ENCODE measurements at places on chromosomes 16 and 17.

DNA sequence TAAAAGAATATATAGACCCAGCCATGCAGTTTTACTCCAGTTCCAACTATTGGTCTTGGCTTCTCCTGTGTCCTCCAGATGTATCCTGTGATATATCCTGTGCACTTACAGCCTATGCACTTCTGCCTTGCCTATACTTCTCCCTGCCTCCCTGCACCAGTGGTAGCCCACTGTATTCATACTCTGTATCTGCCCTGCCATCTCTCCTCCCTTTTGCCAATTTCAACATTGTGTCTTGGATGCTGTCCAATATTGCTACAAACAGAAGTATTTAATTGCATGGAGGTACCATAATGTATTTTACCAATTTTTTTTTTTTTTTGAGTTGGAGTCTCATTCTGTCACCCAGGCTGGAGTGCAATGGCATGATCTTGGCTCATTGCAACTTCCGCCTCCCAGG is 242.7 kb downstream of the HAPSTR1 start:
- no peak for DNase-seq

DNA sequence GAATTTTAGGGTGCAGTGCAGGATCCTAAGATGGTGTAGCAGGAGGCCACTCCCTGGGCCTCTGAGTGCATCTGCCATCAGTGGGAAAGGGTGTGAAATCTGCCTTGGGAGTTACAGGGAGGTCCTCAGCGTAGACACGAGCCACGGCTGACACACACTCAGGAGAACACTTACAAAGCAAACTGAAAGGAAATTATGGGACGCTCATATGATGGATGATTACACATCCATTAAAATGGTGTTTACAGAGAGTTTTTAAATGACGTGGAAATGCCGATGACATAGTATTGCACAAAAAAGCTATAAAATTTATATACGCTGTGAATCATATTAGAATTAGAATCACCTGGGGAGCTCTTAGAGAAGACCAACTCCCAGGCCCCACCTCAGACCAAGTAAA is 175.2 kb downstream of the CCDC182 start:
- DNase-seq, result no peak

DNA sequence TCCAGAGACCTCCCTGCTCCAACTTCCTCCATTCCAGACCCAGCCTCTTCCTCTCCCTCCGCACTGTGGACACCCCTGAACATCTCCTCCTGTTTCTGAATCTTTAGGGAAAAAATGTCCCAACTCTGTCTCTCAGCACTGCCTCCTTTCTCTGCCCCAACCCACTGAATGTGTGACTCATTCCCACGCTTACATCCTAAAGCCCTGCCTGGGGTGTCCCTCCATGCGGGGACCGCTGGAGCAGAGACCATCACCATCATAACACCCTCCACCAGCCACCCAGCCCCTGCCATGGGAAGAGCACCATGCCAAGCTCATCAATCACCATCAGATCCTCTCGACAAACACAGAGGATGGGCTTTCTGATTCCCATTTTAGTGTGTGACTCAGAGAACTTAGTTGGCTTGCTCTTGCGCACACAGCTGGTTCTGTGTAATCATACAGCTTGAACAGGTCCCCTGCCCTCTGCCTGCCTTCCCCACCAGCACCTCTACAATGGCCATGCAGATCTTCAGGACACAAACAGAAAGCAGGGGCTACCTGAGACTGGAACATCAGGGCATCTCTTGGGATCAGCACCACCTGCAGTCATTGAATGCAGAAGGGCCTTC is 10.7 kb downstream of the RPRML start:
- DNase-seq, result no peak

DNA sequence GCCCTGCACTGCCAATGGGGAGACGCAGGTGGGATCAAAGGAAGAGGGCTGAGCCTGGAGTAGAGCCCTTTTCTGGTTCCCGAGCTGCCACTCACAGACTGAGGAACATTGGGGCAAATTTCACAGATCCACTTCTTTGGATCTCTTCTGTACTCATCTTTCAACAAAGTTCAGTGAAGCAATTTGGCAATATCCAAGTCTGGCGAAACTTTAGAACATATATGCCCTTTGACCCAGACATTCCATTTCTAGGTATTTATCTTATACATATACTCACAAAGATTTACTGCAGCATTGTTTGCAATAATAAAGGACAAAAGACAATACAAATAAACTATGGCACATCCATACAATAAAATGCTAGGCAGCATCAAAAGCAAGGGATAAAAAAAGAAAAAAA is 4.9 kb downstream of the ZDHHC1 start:
- DNase-seq, result no peak

- DNase-seq, result no peak
Measured at GRCh38 chr16:20334396-20334795, 7.1 kb upstream of the GP2 start.

GRCh38 chr17:55254375-55254774 is 10.4 kb upstream of the HLF start:
- no peak for DNase-seq

DNA sequence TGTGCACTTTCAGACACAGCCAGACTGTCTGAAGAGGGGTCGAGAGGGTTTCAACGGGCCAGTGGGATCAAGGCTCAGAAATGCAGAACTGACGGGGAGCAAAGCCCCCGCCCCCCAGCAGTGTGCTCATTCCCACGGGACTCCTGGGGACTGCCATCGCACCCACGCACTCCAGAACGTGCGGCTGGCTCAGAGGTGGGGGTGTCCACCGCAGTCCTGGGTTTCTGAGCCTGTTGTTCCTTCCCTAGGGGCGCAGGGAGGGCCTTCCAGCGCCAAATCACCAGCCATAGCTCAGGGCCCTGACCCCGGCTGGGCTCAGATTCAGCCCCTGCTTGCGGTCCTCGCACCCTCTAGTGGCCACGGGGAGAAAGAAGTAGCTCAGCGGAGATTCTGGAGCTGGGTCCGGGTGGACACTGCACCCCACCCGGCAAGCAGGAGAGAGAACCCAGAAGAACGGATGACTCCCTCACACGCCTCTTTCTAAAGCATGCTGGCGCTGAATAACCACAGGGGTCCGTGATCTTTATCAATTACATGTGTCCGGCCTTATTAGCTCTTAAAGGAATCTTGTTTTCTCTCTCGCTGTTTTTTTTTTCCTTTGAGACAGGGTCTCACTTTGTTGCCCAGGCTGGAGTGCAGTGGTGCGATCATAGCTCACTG is 45.0 kb upstream of the USP7 start:
- peak; percentile 36 for DNase-seq

- no peak for DNase-seq
Measured at GRCh38 chr17:3681057-3681456, 12.4 kb downstream of the EMC6 start.

GRCh38 chr17:62064029-62064790 is 868 bp downstream of the MED13 start:
- DNase-seq, result no peak

GRCh38 chr17:74604761-74605160 is 12.7 kb upstream of the CD300LD start:
- no peak for DNase-seq

- no peak for DNase-seq
Measured at GRCh38 chr17:62030264-62030663, 34.8 kb downstream of the MED13 start.

- no peak for DNase-seq
Measured at GRCh38 chr17:76268015-76268749, 3.0 kb downstream of the UBALD2 start.

- no peak for DNase-seq
Measured at GRCh38 chr17:21756856-21757619, 64.7 kb downstream of the KCNJ18 start.

DNA sequence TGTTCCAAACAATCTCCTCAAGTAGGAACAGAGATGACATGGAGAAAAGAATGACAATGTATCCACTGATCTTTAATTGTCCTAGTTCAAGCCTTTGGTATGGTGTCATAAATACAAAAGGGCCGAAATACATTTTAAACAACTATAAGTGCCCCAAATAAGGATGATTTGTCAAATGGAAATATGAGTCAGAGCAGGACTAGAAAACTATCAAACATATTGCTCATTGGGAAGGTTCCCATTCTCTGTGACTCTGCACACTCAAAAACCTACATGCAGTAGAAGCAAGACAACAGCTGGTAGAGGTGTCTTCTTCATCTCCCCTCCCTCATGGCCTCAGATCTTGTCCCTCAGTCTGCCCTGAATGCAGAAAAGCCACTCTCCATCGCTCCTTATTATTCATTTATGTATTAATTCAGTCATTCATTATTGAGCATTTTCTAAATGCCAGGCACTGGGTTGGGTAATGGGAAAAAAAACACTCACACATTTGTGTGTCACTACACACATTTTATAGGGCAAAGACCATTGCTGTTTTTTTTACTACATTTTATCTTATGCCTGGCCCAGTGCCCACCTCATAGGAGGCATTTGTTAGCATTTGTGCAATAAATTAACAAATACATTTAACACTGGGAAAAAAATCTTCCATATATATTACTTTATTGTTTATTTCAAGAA is 10.1 kb downstream of the CA10 start:
- DNase-seq, result no peak

- DNase-seq, result no peak
Measured at GRCh38 chr16:75109732-75110243, 6.8 kb downstream of the LDHD start.

- no peak for DNase-seq
Measured at GRCh38 chr17:43140396-43141332, 15.5 kb upstream of the BRCA1 start.

GRCh38 chr16:9447195-9447551 is 355.7 kb downstream of the HAPSTR1 start:
- no peak for DNase-seq

GRCh38 chr16:27205423-27206065 is 2.2 kb downstream of the KDM8 start:
- no peak for DNase-seq

GRCh38 chr17:2271985-2272702 is 31.4 kb downstream of the SMG6 start:
- DNase-seq, result no peak

- DNase-seq, result no peak
Measured at GRCh38 chr17:44794851-44795413, 35.2 kb downstream of the GJC1 start.

GRCh38 chr16:1557074-1557473 is 23.6 kb downstream of the TMEM204 start:
- DNase-seq, result no peak

GRCh38 chr16:68644715-68645493 is at the start of gene CDH3:
CDH3 (plus strand) TSS chr16:68645310; CDS start chr16:68645380, 70 bp downstream.
- DNase-seq, result peak; percentile 24

GRCh38 chr17:16298140-16298662 is 55.1 kb downstream of the CENPV start:
- DNase-seq, result no peak

DNA sequence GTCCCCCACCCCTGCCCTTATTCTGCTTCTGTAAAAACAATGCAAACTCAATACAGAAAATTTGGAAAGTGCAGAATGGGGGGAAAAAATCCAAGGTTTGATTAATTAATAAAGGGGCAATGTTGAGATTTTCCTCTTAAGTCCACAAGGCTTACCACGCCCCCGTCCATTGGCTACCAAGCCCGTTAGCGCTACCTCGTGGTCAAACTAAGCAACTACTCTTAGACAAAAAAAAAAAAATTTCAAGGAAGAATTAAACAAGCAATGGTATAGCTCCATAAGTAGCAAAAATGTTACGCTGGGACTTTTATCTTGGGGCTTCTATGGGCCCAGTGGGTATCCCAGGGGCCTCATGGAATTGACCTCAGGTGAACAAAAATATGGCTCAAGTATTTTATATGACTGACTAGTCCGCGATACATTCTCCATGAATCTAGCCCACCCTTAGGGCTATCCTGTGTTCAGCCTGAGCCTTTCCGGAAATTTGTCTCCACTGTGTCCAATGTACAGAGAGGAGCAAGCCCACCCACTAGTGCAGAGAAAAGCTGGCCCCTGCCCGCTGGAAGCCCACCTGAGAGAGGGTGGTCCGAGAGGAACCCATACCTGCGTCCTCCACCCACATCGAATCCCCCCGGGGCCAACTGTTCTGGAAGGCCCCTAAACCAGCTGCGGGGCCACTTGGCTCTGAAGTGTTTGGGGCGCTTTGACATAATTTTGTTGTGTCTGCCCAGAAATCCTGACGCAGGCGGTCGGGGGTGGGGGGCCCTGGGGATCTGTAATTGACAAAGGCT is 19.1 kb upstream of the TEX2 start:
- DNase-seq, result peak; percentile 77

- DNase-seq, result no peak
Measured at GRCh38 chr16:88078111-88078775, 127.0 kb downstream of the BANP start.

GRCh38 chr17:76714822-76715495 is 4.2 kb upstream of the MXRA7 start:
- peak; percentile 19 for DNase-seq

DNA sequence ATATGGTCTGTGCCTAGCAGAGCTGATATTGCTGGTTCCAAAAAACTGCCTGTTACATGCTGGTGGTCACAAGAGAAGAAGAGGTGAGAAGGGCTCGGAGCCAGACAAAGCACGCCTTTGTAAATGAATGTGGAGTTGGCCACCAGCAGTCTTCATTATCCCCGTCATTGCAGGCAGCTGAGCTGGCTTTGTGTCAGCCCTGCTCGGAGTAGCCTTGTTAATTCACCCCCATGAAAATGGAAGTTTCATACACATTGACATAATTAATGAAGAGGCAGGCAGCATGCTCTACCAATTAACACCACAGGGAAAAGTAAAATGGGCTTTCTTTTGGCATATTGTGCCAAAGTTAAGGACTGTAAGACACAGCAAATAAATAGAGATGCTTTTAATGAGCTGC is 113.7 kb upstream of the RBFOX1 start:
- DNase-seq, result peak; percentile 24

DNA sequence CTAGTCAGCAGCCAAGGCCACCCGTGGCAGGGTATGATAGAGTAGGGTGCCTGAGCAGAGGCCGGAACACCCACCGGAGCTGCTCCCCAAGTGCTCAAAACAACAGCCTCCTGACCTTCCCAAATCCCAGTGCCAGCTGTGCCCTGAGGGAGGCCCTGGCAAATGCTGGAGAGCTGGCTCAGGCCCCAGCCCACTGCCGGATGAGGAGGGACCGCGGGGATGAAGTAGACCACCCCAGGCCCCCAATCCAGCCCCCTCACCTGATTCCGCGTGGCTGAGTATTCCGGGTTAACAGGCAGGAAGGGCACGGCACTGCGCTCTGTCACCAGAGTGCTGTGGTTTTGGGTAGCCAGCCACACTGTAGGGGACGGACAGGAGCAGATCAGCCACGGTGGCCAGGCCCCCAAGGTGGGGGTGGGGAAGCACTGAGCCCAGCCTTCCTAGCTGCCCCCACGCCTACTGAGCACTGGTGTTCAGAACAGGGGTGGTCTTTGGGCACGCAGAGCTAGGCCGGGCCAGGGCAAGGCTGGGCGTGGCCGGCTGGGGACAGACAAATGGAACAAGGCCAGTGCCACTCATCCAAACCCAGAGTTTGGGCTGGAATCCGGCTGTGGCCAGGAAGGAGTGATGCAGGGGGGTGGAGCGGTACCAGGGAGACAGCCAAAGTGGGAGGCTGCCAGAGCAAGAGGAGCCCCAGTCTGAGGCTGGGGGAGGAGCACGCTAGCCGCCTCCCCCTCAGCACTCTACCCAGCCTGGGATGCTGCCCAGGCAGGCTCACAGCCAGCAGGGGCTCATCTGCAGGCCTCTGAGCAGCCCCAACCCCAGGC is 9.1 kb downstream of the TP53I13 start:
- no peak for DNase-seq

GRCh38 chr17:18246880-18247612 is 11.5 kb downstream of the FLII start:
- DNase-seq, result peak; percentile 67

- no peak for DNase-seq
Measured at GRCh38 chr16:72561-73548, at the start of gene RHBDF1. RHBDF1 (minus strand) TSS chr16:72631; CDS start chr16:65015, 7,616 bp downstream.
